ENCODE measurements at places on chromosomes 6 and 20. TPM values are rescaled to one million over a fixed set of nuclear protein-coding genes. Genes with fewer than 3 reads are reported as not detected.

WDR27 gene
- total RNA-seq = 20.5 TPM

MCHR2 gene
- total RNA-seq = not detected

L3MBTL3 gene
- total RNA-seq = 11.9 TPM

HLA-A gene
- 579 TPM for total RNA-seq

KHDC1L gene
- not detected for total RNA-seq

ASIP gene
- total RNA-seq = not detected

RAB44 gene
- 0.03 TPM for total RNA-seq

GRIK2 gene
- 0.89 TPM for total RNA-seq

KIAA1755 gene
- 4.7 TPM for total RNA-seq

SLPI gene
- 0.52 TPM for total RNA-seq

UBE2C gene
- total RNA-seq = 7.9 TPM

XKR7 gene
- not detected for total RNA-seq

MPIG6B gene
- total RNA-seq = not detected

FUT9 gene
- not detected for total RNA-seq

PYGB gene
- total RNA-seq = 123 TPM

TFAP2A gene
- total RNA-seq = 1.3 TPM

NT5E gene
- total RNA-seq = 667 TPM

CEP162 gene
- total RNA-seq = 2.7 TPM

LPA gene
- not detected for total RNA-seq

SPATS1 gene
- total RNA-seq = not detected

PLCB4 gene
- total RNA-seq = 6.9 TPM

IL20RA gene
- 0.20 TPM for total RNA-seq

DSP gene
- total RNA-seq = 11.4 TPM

SUMO4 gene
- 1.2 TPM for total RNA-seq

KCNK16 gene
- not detected for total RNA-seq

EYA4 gene
- total RNA-seq = 0.65 TPM

ZNF133 gene
- total RNA-seq = 23.0 TPM

CYP21A2 gene
- total RNA-seq = 0.26 TPM

TBXT gene
- total RNA-seq = not detected

CLPSL1 gene
- total RNA-seq = not detected

FAXC gene
- total RNA-seq = 0.59 TPM

WFDC5 gene
- total RNA-seq = not detected

ZNF512B gene
- 11.9 TPM for total RNA-seq

NR2E1 gene
- not detected for total RNA-seq

BCAS4 gene
- total RNA-seq = 19.5 TPM

RRAGD gene
- total RNA-seq = 3.8 TPM

BMP2 gene
- 10.3 TPM for total RNA-seq

PDSS2 gene
- total RNA-seq = 18.3 TPM

PGK2 gene
- not detected for total RNA-seq

RIMS1 gene
- 2.3 TPM for total RNA-seq

TRIM31 gene
- not detected for total RNA-seq

TBX18 gene
- total RNA-seq = 45.0 TPM

ZFP57 gene
- total RNA-seq = 0.07 TPM

EFCAB8 gene
- total RNA-seq = 0.33 TPM

FRK gene
- 1.6 TPM for total RNA-seq

RAET1L gene
- not detected for total RNA-seq

PROKR2 gene
- not detected for total RNA-seq

HDGFL1 gene
- total RNA-seq = not detected

SIRT5 gene
- 6.2 TPM for total RNA-seq

PCK1 gene
- total RNA-seq = not detected

RAET1G gene
- 1.6 TPM for total RNA-seq

NRSN1 gene
- not detected for total RNA-seq

IRF4 gene
- total RNA-seq = not detected

HUS1B gene
- 1.3 TPM for total RNA-seq

NEURL2 gene
- 3.8 TPM for total RNA-seq

TRIM10 gene
- not detected for total RNA-seq

PDYN gene
- total RNA-seq = not detected

CLPSL2 gene
- not detected for total RNA-seq

OPRL1 gene
- 2.4 TPM for total RNA-seq

METTL24 gene
- total RNA-seq = 0.52 TPM
